ENCODE measurements at places on chromosomes 7 and 10. TPM values are rescaled to one million over a fixed set of nuclear protein-coding genes. Genes with fewer than 3 reads are reported as not detected.

Gene LRRD1
- not detected for total RNA-seq

Gene CCDC172
- total RNA-seq, result not detected

- peaks cover 62% of the 10 kb centered on the region for H3K27me3 ChIP-seq
- H3K4me3 ChIP-seq, result no peak overlapping the region
- no peak for DNase-seq
- peaks cover 12% of the 10 kb centered on the region for H3K4me1 ChIP-seq
- no peak overlapping the region for H3K27ac ChIP-seq
These were observed 132.3 kb downstream of the SPAG6 start for GRCh38 chr10:22477334-22478287.

Gene STAG3
- total RNA-seq, result 0.55 TPM

Gene IGF2BP3
- total RNA-seq, result 117 TPM

DNA sequence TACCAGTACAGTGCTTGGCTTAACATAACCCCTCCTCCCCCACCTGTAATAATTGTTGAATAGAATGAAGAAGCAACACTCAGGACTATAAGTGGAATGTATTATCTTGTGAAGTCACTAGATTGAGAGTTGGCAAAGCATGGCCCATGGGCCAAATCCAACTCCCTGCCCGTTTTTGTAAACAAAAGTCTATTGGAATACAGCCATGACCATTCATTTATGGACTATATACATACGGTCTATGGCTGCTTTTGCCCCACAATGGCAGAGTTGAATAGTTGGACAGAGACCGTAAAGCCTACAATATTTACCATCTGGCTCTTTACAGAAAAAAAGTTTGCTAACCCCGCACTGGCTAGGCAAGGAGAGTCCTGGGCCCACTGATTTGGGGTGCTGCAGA, 48.1 kb upstream of the CYCS start:
- no peak overlapping the region for H3K27ac ChIP-seq
- no peaks in the 10 kb centered on the region for H3K27me3 ChIP-seq
- no peak overlapping the region for H3K4me3 ChIP-seq

DNA sequence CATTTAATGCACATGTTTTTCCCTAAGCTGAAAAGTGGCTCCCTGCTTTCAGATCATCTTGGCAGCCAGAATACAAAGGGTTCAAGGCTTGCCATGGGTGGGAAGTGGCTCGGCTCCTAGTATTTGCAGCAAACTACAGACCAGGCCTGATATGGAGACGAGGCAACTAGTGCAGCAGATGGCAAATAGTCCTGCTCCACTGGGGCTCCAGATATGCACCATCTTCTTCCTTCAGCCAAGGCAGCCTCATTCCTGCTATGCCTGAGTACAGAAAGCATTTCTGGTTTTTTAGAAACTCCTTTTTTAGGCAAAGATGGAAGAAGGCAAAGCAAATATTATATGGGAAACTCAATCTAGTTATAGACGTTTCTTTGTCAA, 23.9 kb downstream of the LRRC4 start:
- no peaks in the 10 kb centered on the region for H3K27me3 ChIP-seq
- no peak for DNase-seq

- H3K4me1 ChIP-seq, result peaks cover 17% of the 10 kb centered on the region
- H3K27me3 ChIP-seq, result no peaks in the 10 kb centered on the region
- peak overlapping the region; percentile 90 for H3K27ac ChIP-seq
- H3K4me3 ChIP-seq, result no peak overlapping the region
- DNase-seq, result no peak
These were observed 156.4 kb upstream of the FGFR2 start for GRCh38 chr10:121754666-121755065.

DNA sequence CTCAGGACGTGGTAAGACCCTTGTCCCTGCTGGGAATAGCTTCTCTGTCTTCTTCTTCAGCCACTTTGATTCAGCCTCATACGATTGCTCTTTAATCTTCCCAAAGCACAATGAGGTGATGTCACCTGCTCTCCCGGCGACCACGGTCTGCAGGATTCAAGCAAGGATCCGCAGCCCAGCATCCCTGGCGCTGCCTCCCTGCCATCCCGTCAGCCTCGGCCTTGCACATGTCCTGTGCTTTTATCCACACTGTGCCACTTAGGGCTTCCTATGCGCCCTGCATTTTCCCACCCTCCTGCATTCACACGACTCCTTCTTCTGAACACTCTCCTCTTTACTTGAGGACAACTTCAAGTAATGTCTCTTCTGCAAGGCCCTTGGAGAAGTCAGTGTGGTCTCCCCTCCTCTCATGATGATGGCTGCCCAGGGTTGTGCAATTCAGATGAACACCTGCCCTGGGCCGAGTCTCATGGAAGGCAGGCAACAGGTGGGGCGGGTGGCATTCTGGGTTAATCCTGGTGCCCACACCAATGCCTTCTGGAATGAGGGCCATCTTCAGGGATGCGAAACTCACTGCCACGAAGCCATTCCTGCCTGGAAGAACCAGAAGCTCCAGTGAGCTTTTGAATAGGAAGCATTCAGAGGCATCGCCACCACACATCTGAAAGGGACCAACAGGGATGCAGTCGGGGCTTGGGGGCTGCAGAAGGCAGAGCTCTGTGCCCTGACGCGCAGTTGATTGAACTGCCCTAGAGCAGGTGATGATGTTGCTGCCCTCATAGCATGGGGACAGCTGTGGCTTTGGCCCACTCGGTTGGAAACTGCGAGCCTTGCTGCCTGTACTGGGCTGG, 287.5 kb downstream of the GLRX3 start:
- H3K27me3 ChIP-seq, result no peaks in the 10 kb centered on the region
- no peak overlapping the region for H3K4me3 ChIP-seq
- H3K27ac ChIP-seq, result no peak overlapping the region
- H3K36me3 ChIP-seq, result no peaks in the 10 kb centered on the region
- no peaks in the 10 kb centered on the region for H3K4me1 ChIP-seq

GRCh38 chr7:115363916-115364315, 442.0 kb downstream of the MDFIC start:
- no peak overlapping the region for H3K4me3 ChIP-seq
- DNase-seq, result no peak

Gene ANKRD30A
- total RNA-seq, result not detected

DNA sequence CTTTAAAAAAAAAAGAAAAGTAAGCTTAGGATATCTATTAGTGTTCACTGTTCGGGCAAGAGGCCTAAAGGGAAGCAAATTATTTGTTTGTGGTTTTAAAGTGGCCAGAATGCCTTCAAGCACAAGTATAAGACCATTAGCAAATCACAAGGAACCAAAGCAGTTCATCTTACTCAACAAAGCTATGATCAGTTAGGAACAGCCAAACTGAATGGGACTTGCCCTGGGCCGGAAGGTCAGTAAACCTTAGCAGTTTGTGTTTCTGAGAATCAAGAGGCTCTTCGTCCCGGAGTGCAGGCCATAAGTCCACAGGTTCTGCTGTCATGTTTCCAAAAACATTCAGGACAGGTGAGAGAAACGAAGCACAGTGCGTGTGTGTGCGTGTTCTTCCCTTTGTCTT, 4.5 kb downstream of the FBXW4 start:
- H3K36me3 ChIP-seq, result no peaks in the 10 kb centered on the region
- no peak overlapping the region for H3K4me3 ChIP-seq
- peaks cover 14% of the 10 kb centered on the region for H3K4me1 ChIP-seq

GRCh38 chr7:21967598-21968003, 21.9 kb upstream of the CDCA7L start:
- no peak overlapping the region for H3K4me3 ChIP-seq
- H3K27ac ChIP-seq, result no peak overlapping the region
- H3K36me3 ChIP-seq, result no peaks in the 10 kb centered on the region
- no peak for DNase-seq

GRCh38 chr7:99155211-99155610, 11.3 kb upstream of the SMURF1 start:
- H3K27me3 ChIP-seq, result peaks cover 5% of the 10 kb centered on the region
- H3K4me3 ChIP-seq, result no peak overlapping the region
- H3K36me3 ChIP-seq, result no peaks in the 10 kb centered on the region
- no peak overlapping the region for H3K27ac ChIP-seq

All from endothelial cell of umbilical vein (primary cell).